Lung (tissue), 17 donors: ENCODE measurements at places on chromosomes 3 and 15. TPM values are rescaled to one million over a fixed set of nuclear protein-coding genes. Genes with fewer than 3 reads are reported as not detected.
A peak's percentile ranks its signal among the peaks of the same experiment; 100 is the strongest.

GRCh38 chr3:15153103-15153502 is 52.9 kb upstream of the CAPN7 start:
- peaks cover 8% of the 10 kb centered on the region for H3K4me1 ChIP-seq
- no peak overlapping the region for H3K27ac ChIP-seq
- no peak for DNase-seq

- H3K36me3 ChIP-seq = no peaks in the 10 kb centered on the region
- DNase-seq = no peak
- no peak overlapping the region for H3K4me3 ChIP-seq
- H3K27ac ChIP-seq = no peak overlapping the region
- H3K4me1 ChIP-seq = no peaks in the 10 kb centered on the region
These were observed 166.9 kb downstream of the ABHD5 start for GRCh38 chr3:43857361-43858293.

DNA sequence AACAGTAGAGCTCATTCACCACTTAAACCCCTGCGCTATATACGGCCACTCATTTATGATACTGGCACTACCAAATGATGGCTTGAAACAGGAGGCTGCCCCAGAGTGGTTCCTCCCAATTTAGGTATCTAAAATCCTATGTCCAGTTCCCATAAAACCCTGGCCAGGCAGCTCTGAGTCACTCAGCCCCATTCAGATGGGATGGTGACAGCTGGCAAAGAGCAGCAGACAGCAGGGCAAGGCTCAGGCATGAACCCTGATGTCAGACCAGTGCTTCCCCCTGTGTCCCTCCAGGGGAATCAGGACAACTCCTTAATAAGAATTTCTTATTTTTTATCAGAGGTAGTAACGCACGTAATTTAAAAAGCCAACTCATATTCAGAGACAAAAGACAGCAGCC is 77.2 kb upstream of the RNU6-1 start:
- H3K4me1 ChIP-seq = peaks cover 25% of the 10 kb centered on the region
- no peaks in the 10 kb centered on the region for H3K27me3 ChIP-seq
- no peak overlapping the region for H3K27ac ChIP-seq
- peak; percentile 6 for DNase-seq
- no peak overlapping the region for H3K4me3 ChIP-seq
- H3K36me3 ChIP-seq = no peaks in the 10 kb centered on the region

DNA sequence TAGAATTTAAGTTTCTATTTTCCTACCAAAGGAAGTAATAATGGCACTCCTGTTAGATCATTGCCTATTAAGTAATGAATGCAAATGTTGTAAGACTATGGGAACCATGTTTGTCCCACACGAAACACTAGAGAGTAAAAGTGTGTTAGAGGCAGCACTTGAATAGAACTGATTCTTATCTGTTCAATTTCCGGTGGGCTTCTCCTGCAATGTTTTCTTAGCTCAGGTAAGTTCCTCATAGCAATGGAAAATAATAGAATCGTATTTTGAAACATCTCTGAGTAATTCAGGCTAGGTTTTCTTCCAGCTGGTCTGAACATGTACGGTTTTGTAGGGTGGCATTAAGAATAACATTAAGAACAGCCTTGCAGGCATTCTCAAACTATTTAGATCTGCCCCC is 145.3 kb upstream of the LIPC start:
- H3K27me3 ChIP-seq = no peaks in the 10 kb centered on the region
- no peak for DNase-seq
- H3K36me3 ChIP-seq = no peaks in the 10 kb centered on the region
- H3K4me3 ChIP-seq = no peak overlapping the region

MKRN3 gene
- total RNA-seq = not detected
